Epithelial cell of proximal tubule (primary cell): ENCODE measurements at places on chromosomes 11 and 22.
A peak's percentile ranks its signal among the peaks of the same experiment; 100 is the strongest.

- DNase-seq: no peak
These were observed 144.7 kb upstream of the LMO1 start for GRCh38 chr11:8408151-8408941.

DNA sequence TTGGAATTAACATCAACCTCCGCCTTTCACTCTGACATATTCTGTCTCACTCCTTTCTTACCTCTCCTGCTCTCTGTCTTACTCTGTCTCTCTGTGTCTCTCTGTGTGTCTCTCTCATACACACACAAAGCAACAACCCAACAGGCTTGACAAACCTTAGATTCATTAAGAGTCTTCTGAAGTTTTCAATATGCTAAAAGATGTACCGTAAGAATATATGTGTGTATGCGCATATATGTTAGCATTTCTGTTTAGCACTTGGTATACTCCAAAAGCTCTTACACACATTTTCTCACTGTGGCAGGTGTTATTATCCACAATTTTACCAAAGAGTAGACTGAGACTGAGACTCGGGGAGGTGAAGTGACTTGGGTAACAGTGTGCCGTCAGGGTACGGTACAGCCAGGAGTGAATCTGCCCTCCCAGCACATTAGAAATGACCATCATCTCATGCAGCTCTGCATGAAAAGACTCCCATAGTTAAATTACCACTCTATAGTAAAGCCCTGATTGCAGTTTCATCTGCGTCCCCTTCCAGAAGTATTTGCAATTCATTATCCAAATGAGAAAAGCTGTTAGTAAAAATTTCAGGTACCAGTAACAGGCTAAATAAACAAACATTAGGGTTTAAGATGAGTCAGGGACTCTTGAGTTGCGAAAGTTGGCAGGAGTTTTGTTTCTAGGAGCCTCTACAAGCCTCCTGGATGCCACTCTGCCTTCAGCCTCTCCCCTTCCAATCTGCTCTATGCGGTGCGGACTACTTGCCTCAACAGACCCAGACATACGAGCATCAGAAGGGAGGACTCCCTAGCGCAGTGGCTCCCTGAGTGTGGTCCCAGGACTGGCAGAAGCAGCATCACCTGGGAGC, 195.2 kb upstream of the TMEM45B start:
- DNase-seq: no peak

DNA sequence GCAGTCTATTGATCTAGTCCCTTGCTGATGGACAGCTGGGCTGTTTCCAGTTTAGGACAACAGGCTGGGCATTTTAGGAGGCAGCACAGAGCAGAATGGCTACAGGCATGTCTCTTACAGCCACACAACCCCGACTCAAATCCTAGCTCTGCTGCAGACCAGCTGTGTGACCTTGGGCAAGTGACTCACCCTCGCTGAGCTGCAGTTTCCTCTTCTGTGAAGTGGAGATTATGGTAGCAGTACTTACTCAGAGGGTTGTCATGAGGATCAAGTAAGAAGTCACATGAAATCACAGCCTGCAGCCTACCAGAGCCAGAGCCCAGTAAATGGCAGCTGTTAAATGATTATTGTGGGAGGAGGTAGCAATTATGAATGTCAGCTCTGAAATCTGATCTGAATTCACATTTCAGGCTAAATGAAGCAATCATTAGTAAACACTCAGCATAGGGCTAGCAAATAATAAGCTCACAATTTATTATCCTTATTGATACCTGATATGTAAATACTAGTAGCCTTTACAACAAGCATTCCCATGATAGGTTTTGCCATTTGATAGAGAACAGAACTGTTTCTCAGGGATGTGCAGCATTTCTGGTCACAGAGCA, 58.9 kb downstream of the MYEOV start:
- peak; percentile 57 for DNase-seq

DNA sequence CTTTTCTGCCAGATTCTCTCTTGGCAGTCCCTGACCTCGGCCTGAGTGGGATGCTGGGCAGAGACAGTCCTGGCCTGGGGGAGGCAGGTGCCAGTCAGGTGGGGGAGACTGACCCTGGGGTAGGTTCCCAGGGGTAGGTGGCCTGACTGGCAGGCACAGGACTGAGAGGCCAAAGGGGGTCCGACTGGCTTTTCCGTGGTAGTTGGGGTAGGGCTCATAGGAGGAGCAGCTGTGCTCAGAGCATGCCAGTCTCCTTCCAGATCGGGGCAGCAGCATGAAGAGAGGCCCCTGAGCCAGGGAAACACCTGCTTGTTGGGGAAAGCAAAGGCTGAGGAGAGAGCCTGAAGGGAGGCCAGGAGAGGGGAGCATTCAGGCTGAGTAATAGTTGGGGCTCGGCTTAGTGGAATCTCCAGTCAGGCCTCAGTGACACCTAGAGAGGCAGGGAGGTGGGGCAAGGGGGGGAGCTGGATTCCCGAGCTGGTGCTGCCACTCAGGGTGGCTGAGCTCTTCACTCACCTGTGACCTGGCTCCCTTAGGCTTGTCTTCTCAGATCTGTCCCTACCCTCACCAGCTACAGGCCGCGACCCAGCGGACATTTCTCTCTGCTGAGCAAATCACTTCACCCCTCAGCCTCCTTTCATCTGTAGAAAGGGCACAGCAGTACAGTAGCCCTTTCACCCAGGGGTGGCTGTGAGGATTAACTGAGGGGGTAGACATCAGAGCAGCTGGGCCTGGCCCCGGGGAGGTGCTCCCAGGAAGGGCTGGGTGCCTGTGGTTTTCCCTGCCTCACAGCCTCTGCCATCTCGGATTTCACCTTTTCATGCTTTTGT, 26.2 kb downstream of the MCM5 start:
- DNase-seq: no peak

DNA sequence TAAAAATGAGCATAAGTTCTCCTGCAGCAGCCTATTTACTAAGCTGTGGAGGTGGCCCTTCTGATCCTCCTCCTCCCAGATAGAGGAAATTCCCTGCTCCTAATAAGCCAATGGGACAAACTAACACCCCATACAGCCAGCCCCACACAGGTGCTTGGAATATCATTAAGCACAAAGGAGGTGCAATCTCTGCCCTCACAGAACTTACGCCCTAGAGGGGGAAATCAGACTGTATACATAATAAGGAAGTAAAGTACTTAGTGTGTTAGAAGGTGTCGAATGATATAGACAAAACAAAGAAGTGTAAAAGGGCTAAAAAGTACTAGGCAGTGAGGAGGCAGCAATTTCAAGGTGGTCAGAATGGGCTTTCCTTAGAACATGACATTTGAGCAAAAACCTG, 5.8 kb downstream of the MS4A12 start:
- no peak for DNase-seq

DNA sequence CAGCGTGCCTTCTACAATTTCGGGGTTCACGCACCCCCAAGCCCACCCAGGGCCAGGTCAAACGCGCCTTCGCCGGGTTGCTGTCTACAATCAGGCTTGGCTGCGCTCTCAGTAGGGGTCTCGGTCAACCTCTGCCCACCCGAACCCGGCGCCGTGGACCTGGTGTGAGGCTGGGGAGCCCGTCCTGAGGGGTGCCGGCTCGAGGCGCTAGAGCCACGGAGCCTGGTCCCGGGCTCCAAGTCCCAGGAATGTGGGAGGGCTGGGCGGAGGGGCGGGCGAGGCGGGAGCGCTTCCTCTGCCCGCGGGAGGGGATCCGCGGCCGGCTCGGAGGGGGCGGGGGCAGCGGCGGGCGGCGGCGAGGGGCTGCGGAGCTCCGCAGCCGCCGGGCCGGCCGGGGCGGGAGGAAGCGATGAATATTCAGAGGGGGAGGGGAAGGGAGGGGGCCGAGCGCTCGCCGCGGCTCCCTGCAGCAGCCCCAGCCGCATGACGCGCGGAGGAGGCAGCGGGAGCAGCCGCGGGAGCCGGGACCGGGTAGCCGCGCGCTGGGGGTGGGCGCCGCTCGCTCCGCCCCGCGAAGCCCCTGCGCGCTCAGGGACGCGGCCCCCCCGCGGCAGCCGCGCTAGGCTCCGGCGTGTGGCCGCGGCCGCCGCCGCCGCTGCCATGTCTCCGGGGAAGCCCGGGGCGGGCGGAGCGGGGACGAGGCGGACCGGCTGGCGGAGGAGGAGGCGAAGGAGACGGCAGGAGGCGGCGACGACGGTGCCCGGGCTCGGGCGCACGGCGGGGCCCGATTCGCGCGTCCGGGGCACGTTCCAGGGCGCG, at the start of gene PTPRJ:
Gene PTPRJ, plus strand, starts transcription at position 472 of the 819 bp plus-strand sequence. CDS start 354 bp downstream, outside the sequence.
- no peak for DNase-seq

DNA sequence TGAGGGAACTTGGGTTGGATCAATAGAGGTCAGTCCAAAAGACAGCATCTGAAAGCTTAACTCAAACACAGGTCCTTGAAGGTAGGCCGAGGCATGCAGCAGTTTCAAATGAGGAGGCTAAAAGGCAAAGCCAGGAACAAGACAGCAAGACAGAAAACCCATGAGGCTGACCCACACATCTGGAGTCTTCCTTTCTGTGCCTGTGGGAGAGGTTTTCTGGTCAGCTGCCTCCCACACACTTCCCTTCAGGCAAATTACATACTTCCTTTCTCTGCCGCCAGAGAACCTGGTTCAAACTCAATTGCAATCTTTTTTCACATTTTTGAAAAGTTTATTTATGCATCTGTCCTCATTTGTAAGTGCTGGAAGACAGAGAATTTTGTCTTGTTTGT, 29.8 kb upstream of the CRTAM start:
- no peak for DNase-seq

- DNase-seq: no peak
These were observed 39.1 kb downstream of the PITPNB start for GRCh38 chr22:27879923-27880322.

- no peak for DNase-seq
These were observed 8.6 kb upstream of the UPB1 start for GRCh38 chr22:24486501-24486921.

DNA sequence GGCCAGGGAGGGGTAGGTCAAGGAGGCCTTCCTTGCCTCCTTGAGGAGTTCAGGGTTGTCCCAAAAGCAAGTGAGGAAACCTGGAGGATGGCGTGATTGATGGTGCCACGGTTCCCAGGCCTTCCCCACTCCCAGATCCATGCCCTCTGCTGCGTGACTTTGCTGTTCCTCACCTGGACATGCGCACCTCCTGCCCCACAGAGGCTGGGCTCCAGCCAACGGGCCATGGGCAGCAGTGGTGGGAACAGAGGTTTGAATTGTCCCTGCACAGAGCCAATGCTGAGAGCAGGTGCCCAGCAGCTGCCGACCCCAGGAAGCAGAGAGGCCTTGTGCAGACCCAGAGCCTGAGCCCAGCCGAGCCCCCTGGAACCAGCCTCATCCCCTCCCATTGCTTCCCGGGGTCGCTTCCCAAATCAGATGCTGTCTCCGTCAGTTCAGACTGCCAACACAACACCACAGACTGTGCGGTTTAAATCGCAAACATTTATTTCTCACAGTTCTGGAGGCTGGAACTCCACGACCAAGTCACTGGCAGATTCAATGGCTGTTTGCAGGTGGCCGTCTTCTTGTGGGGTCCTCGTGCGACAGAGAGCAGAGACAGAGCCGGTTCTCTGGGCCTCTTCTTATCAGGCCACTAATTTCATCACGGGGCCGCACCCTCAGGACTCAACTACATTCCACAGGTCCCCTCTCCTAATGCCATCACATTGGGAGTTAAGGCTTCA, 6.2 kb upstream of the LINC01488 start:
- DNase-seq: no peak

DNA sequence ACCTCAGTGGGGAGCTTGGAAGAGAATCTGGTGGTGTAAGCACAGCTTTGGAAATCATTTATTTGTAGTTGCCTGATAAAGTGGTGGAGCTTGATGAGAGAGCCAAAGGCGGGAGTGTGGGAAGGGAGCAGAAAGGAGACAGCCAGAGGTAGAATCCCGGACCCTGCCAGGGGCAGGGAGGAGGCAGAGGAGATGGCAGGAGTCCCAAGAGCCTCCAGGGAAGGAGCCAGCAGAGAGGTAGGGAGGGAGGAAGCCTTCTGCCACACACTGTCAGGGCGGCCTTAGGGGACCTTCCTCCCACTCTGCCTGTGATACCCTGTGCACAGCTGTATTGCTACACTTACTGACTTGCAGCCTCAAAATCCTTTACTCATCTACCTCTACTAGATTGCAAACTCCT, 15.4 kb downstream of the SCUBE2 start:
- DNase-seq: no peak

- no peak for DNase-seq
These were observed at the start of gene LPXN for GRCh38 chr11:58575377-58576020. TSS of gene LPXN (minus strand) at chr11:58575856. CDS start at chr11:58575772, 84 bp downstream.

- no peak for DNase-seq
These were observed 359.5 kb downstream of the TMEM135 start for GRCh38 chr11:87397011-87397865.

- DNase-seq: no peak
These were observed 551.3 kb downstream of the TMEM135 start for GRCh38 chr11:87589082-87589481.

DNA sequence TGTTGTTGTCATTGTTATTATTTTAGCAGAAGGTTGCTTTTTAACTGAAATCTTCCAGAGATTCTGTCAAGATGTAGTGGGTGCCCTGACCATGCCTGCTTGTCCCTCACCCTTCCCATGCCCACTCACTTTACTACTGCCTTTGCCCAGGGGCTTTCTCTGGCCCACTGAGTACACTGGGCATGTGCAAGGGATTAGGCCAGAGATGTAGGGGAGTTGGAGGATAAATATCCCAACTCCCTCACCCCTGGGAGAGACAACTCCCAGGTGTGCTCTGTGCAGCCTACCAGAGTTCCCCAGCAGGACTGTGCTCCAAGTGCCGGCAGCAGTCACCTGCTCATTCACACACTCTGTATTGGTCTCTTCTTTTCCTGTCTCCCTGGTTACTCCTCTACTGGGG, 559.1 kb downstream of the MIAT start:
- DNase-seq: no peak

DNA sequence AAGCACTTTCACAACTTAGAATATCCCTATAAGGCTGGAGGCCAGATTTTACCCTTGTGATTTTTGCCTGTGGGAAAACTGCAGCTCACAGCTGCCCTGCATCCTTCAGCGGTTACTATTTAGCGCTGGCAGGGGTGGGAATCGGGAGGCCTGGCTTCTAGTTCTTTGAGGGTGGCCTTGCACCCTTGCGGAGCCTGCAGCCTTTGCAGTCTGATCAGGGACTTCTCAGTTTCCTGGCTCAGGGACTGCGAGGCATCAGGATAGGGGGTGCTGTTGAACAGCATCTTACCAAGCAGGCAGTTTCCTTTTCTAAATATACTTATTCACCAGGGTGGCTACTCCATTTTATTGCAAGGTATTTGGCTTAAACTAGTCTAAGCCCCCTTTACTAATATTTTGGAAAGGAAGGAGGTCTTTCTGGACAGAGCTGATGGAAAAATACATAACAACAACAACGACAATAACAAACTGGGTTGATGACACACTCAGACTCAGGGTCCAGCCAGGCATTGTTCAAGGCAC, 2.9 kb upstream of the APOA1 start:
- DNase-seq: no peak

DNA sequence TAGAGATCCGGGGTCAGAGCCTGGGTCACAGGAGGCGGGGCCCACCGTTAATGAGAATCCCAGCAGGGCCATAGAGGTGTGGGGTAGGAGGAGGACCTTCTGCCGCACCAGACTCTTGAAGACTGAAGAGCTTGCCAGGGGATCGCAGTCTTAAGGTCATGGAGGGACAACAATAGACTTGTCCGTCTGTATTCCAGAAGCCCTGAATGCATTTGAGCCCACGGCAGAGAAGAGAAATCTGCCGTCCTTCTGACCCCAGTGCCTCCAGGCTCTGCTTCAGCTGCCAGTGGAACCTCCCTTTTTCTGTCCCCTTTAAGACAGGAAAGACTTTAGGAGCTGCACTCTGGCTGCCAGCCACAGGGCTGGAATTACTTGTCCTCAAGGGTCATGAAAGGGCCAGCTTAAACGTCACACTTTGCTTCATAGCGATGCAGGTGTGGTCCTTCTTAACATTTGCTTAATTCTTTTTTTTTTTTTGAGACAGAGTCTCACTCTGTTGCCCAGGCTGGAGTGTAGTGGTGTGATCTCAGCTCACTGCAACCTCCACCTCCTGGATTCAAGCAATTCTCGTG, 15.5 kb upstream of the ST3GAL4 start:
- DNase-seq: no peak
